ENCODE measurements at places on chromosomes 6 and 20. TPM values are rescaled to one million over a fixed set of nuclear protein-coding genes. Genes with fewer than 3 reads are reported as not detected.

Gene BTNL2
- not detected for total RNA-seq

Gene PPIL6
- total RNA-seq: not detected

Gene TCP1
- total RNA-seq: 531 TPM

Gene FAM135A
- total RNA-seq: 7.7 TPM

Gene SAMD3
- total RNA-seq: 2.5 TPM

DNA sequence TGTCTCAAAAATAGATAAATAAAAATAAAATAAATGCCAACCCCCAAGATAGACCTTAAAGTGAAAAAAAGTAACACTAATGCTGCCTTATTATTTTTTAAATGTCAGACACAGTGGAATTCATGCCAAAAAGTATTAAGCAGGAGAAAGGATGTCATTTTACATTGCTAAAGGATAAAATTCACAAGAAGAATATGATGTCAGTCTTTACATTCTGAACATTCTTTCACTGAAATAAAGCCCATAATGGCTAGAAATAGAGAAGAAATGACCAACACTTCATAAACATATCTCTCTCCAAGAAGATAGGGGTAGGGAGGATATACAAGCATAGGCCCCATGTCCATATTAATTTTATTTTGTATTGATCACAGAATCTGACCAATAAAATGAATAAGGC lies 47.4 kb downstream of the SLC23A2 start:
- H3K36me3 ChIP-seq: peaks cover 16% of the 10 kb centered on the region
- H3K4me1 ChIP-seq: peaks cover 20% of the 10 kb centered on the region
- no peak for DNase-seq
- H3K27ac ChIP-seq: no peak overlapping the region
- H3K27me3 ChIP-seq: no peaks in the 10 kb centered on the region
- no peak overlapping the region for H3K4me3 ChIP-seq

DNA sequence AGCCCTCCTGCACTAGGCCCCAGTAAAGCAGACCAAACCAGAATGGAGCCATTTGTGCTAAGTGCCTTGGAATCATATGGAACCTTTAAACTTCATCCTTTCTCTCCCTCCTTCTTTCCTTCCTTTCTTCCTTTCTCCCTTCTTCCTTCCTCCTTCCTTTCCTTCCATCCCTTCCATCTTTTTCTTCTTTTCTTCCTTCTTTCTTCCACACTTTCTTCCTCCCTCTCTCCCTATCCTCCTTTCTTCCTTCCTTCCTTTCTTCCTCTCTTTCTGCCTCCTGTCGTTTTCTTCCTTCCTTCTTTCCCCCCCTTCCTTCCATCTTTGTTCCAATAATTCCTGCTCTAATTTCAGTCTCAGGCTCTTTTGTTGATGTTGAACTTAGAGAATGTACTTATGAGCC lies 11.2 kb upstream of the SFT2D1 start:
- H3K27me3 ChIP-seq: peaks cover 42% of the 10 kb centered on the region
- no peaks in the 10 kb centered on the region for H3K36me3 ChIP-seq
- H3K4me3 ChIP-seq: no peak overlapping the region
- no peak overlapping the region for H3K27ac ChIP-seq

DNA sequence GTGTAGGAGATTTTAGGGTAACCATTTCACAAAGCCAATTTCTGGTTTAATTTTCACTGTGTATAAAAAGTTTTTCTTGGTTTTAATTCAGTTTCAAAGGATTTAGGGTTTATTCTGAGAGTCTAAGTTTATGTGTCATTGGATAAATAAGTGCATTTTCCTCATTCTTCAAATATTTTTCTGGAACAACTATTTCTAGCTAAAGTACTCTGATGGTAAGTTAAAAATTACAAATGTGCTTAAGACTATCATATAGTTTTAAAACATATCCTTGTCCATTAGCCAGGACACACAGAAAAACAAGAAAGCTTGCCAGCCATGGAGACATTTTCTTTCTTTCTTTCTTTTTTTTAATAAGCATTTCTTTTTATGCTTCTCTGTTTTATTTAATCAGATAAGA lies 333.0 kb downstream of the RFPL4B start:
- H3K36me3 ChIP-seq: no peaks in the 10 kb centered on the region
- no peak for DNase-seq
- H3K4me3 ChIP-seq: no peak overlapping the region
- H3K27me3 ChIP-seq: no peaks in the 10 kb centered on the region

DNA sequence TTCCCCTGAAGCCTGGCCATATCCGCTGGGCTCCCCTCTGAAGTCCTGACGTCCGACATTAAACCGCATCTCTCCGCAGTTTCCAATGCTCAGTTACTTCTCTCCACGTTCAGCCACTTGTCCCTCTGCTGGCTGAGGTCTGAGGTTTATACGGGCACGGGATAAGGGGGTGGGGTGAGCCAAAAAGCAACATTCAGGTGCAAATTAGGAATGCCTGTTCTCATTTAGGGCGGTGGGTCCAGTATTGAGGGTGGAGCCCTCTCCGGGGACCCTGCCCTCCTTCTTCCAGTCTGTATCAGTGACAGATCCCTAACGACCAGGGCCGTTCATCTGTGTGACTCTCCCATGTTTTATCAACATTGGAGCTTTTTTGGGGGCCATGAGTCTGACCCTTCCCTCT lies 1454.4 kb downstream of the HACE1 start:
- no peak overlapping the region for H3K27ac ChIP-seq
- no peaks in the 10 kb centered on the region for H3K4me1 ChIP-seq
- H3K36me3 ChIP-seq: no peaks in the 10 kb centered on the region
- no peaks in the 10 kb centered on the region for H3K27me3 ChIP-seq
- H3K4me3 ChIP-seq: no peak overlapping the region
- no peak for DNase-seq

DNA sequence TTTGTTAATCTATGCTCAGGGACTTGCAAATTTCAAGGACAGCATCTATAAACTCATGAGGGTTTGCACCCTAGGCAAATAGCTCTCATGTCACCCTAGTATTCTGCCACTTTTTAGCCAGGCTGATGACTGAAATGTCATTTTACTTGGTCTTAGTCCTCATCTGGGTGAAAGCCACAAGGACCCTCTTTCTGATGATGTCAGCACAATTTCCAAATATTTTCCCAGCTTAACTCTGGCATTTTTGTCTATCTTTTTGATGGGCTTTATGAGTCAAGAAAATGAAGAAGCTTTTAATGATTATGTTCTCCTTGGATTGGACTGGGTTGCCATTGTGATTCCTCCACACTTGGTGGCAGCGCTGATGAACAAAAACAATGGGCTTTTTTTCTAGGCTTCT lies 420.1 kb upstream of the BTBD3 start:
- DNase-seq: no peak
- H3K4me3 ChIP-seq: no peak overlapping the region
- no peaks in the 10 kb centered on the region for H3K36me3 ChIP-seq
- H3K4me1 ChIP-seq: no peaks in the 10 kb centered on the region
- no peaks in the 10 kb centered on the region for H3K27me3 ChIP-seq

DNA sequence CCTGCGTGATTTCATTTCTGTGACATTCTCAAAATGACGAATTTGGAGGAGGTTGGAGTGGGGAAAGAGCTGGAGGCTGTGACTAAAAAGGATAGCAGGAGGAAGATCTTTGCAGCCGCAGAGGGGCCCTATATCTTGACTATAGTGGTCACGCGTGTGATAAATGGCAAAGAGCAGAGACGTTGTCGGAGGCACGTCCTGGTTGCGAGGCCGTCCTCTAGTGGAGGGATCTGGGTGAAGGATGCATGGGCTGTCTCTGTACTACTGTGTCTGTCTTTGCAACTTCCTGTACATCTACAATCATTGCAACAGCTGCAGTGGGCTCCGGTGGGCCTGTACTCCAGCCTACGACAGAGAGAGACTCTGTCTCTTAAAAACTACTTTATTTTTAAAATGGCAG lies 76.6 kb downstream of the YTHDF1 start:
- no peaks in the 10 kb centered on the region for H3K36me3 ChIP-seq
- H3K27me3 ChIP-seq: peaks cover 2% of the 10 kb centered on the region
- H3K4me3 ChIP-seq: no peak overlapping the region

DNA sequence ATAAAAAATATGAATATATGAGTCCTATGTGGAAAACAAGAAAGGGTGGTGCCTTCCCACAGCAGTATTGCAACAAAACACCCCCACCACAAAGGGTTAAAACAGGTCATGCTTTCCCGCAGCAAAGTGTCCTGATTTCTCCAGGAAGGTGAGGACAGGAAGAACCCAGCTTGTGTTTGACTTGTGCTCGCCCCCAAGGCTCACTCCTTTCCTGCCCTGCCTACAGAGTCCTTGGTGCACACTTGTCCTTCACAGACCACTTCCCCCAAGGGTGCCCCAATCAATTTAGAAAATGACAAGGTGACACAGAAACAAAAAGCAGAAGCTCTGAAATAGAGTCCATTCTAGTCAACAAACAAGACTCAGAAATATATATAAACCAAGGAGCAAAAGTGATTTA lies 237.4 kb downstream of the PTPRK start:
- H3K27me3 ChIP-seq: peaks cover 4% of the 10 kb centered on the region
- H3K36me3 ChIP-seq: no peaks in the 10 kb centered on the region
- H3K4me1 ChIP-seq: peaks cover 10% of the 10 kb centered on the region
- no peak overlapping the region for H3K4me3 ChIP-seq

All from activated CD4-positive, alpha-beta T cell treated with anti-CD3 and anti-CD28 coated beads, Interleukin-2, amount 10 ng/mL, durations not matched to agents 24 days and 14 days (primary cell).